ENCODE measurements at places on chromosomes 7 and 10.

DNA sequence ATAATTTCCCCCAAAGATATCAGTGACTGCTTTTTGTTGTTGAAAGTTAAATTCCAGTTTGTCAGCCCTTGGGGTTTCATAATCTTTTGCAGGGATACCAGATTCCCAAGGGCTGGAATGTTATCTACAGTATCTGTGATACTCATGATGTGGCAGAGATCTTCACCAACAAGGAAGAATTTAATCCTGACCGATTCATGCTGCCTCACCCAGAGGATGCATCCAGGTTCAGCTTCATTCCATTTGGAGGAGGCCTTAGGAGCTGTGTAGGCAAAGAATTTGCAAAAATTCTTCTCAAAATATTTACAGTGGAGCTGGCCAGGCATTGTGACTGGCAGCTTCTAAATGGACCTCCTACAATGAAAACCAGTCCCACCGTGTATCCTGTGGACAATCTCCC, 3.2 kb downstream of the CYP26A1 start:
- no peak for DNase-seq

DNA sequence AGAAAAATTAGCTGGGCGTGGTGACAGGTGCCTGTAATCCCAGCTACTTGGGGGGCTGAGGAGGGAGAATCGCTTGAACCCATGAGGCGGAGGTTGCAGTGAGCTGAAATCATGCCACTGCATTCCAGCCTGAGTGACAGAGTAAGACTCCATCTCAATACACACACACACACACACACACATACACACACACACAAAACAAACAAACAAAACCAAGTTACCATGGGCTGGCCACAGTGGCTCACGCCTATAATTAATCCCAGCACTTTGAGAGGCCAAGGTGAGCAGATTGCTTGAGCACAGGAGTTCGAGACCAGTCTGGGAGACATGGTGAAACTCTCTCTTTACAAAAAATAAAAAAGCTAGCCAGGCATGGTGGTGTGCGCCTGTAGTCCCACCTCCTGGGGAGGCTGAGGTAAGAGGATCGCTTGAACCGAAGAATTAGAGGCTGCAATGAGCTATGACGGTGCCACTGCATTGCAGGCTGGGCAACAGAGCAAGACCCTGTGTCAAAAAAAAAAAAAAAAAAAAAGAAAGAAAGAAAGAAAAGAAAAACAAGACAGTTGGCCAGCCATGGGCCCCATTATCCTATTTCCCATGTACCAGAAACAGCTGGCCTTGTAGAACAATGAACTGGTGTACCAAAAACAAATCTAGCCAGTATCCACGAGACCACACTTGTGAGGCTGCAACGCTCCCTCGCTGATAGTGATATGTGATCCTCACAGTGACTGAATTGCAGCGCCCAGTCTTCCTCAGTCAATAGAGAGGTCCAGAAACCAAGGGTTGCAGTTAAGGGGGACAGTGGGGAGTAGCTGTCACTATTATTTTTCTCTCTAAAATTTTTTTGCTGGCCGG, 6.6 kb upstream of the AGFG2 start:
- no peak for DNase-seq

- DNase-seq, result no peak
These were observed 53.9 kb upstream of the CREB5 start for GRCh38 chr7:28358423-28358868.

DNA sequence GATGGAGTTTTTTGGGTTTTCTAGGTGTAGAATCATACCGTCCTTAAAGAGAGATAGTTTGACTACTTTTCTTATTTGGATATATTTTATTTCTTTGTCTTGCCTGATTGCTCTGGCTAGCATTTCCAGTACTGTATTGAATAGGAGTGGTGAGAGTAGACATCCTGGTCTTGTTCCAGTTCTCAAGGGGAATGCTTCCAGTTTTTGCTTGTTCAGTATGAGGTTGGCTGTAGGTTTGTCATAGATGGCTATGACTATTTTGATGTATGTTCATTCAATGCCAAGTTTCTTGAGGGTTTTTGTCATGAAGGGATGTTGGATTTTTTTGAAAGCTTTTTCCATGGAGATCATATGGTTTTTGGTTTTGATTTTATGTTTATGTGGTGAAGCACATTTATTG, 676.9 kb downstream of the SUGCT start:
- no peak for DNase-seq

- DNase-seq, result peak; percentile 25
These were observed 642 bp downstream of the STK32C start for GRCh38 chr10:132306864-132307751.

- DNase-seq, result no peak
These were observed 50.1 kb downstream of the SKIDA1 start for GRCh38 chr10:21475393-21475792.

- DNase-seq, result no peak
These were observed 27.8 kb upstream of the EBLN1 start for GRCh38 chr10:22245567-22245966.

DNA sequence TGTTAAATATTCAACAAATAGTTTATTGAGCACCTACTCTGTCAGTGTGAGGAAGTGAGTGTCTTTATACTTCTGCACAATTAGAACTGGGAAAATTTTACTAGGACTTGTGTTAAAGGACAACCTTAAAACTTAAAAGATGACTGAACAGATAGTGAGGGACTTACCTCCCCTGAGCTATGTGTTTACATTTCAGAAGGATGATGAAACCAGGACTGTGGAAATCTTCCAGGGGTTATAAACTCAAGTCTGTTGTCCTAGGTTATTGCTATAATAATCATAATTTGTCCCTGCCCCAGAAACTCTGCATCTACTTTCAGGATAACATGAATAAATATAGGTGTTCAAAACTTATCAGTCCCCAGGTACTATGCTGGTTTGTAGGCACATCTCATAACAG, 261.0 kb upstream of the MKLN1 start:
- DNase-seq, result no peak

- DNase-seq, result no peak
These were observed 9.7 kb upstream of the GDF10 start for GRCh38 chr10:47290338-47290737.

GRCh38 chr7:105934572-105935185, 28.4 kb upstream of the CDHR3 start:
- peak; percentile 24 for DNase-seq

GRCh38 chr7:149751043-149751775, 22.2 kb downstream of the ZNF467 start:
- no peak for DNase-seq

GRCh38 chr10:34169131-34169530, 646.0 kb downstream of the PARD3 start:
- DNase-seq, result no peak

DNA sequence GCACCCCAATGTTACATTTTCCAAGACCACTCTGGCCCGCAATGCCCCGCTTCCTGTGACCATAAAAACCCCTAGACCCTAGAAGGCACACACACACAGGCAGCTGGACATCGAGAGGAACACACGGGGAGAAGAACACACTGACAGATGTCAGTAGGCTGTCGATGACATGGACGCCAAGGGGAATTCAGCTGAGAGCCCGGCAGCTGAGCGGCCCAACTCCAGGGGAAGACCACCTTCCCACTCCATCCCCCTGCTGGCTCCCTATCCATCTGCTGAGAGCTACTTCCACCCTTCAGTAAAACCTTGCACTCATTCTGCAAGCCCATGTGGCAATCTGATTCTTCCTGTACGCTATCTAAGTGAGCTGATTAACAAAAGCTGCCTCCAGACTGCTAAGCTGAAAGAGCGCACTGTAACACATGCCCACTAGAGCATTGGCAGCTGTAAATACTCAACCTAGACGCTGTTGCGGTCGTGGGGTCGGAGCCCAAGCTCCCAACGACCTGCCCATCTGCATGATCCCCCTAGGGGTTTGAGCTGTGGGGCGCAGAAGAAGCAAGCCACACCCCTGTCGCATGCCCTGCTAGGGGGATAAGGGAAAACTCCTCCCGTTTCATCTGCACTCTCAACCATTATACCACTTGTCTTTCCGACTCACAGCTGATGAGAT, 843.6 kb upstream of the POT1 start:
- no peak for DNase-seq

GRCh38 chr10:90193240-90193985, 492.0 kb downstream of the KIF20B start:
- no peak for DNase-seq

DNA sequence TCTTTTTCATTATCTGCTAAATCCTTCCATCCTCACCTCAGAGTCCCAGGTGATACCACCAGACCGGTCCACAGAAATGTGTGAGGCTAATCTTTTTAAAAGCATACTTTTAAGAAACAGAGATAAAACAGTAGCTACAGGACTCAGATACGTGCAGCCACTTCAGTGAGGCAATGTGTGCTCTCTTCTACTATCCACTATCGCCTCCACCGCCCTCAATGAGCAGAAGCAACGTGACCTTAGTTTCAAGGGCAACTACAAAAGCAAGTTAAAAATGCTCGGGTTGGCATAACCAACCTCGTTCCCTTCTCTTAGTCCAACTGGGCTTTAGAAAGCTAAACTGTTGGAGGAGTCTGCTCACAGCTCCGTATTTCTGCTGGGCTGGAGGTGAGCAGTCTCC, 4.2 kb downstream of the FGFR2 start:
- no peak for DNase-seq

- no peak for DNase-seq
These were observed 12.4 kb downstream of the MTPN start for GRCh38 chr7:135964791-135965190.

DNA sequence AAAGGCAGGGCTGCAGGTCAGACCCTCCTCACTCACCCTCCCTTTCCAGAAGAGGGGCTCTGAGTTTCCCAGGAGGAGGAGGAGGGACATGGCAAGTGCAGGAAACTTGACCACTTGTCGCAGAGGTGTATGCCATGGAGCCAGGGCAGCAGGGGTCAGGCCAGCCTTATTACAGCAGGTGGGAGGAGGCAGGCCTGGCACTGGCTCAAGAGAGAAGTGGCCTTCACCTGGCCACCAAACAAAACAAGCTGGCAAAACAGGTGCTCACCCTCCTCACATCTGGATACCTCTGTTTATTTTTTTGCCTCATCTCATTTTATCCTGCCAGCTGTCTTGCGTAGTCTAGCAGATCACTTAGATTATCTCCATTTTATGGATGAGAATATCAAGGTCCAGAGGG, 12.5 kb downstream of the COL13A1 start:
- DNase-seq, result no peak

DNA sequence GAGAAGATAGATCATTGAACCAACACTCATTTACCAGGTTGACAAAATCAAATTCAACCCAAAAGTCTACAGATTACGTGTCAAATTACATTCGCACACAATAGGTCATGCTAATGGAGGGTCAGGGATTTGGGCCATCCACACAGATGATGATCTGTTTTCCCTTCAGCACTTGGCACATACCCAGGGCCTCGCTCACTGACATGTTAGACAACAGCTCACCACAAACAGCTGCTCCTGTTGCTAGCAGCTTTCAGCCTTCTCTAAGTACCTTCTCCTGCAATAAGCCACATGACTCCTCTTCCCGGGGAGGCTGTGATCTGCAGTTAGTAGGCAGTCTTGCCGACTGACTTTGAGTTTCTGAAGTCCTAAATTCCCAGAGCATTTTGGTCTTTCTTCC, 18.4 kb downstream of the NKX2-3 start:
- DNase-seq, result no peak

DNA sequence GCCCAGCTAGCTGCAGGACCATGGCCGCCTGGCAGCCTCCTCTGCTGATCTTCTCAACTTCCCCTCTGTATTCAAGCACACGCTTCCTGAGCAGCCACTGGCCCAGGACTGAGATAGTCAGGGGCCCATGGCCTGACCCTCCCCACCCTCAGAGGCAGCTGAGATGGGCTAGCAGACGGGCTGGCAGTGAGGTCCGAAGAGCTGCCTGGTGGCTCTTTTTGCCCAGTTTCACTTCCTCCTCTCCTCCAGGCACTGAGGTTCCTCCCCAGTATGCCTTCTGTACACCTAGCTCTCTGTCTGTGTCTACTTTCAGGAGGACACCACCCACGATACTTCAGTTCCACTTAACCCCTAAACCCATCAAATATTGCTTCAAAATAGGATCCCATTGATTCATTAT, 395.6 kb downstream of the TNS3 start:
- no peak for DNase-seq

DNA sequence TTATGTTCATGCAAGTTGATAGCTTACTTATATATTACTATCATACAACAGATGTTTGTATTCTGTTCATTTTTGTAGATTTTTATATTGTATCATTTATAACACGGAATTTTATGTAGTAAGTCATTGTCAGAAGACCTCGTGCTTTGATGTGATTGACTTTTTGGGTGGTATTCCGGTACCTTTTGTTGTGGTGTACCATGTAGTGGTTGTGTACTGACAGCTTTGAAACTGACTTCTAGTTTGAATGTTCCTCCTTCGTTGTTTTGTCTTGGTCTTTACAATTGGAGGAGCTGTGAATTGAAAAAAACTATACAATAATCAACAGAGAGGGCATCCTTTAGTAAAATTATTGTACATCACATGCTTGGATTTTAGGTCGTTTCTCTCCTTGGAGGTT, 61.5 kb downstream of the WAC start:
- no peak for DNase-seq

DNA sequence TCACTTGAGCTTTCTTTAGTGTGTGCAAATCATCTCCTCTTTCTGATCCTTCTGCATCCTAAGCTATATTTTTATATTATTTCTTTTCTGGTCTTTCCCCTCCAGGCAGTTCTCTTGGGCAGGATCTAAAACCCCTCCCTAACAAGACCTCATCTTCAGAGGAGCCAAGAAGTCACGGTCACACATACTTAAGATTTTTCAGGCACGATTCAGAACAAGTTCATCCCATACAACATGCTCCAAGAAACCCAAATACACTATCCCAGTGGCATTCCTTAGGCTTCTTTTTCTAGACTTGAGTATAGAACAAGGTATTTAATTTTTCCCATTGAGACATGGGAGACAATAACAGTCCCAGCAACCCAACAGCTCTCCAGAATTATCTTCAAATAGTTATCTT, 1251.5 kb downstream of the DNAJB9 start:
- DNase-seq, result no peak

GRCh38 chr10:108957681-108958080, 965.6 kb downstream of the XPNPEP1 start:
- DNase-seq, result no peak

GRCh38 chr10:70466951-70467350, 11.6 kb upstream of the PALD1 start:
- no peak for DNase-seq

GRCh38 chr7:43572516-43573049, 10.3 kb upstream of the STK17A start:
- no peak for DNase-seq

DNA sequence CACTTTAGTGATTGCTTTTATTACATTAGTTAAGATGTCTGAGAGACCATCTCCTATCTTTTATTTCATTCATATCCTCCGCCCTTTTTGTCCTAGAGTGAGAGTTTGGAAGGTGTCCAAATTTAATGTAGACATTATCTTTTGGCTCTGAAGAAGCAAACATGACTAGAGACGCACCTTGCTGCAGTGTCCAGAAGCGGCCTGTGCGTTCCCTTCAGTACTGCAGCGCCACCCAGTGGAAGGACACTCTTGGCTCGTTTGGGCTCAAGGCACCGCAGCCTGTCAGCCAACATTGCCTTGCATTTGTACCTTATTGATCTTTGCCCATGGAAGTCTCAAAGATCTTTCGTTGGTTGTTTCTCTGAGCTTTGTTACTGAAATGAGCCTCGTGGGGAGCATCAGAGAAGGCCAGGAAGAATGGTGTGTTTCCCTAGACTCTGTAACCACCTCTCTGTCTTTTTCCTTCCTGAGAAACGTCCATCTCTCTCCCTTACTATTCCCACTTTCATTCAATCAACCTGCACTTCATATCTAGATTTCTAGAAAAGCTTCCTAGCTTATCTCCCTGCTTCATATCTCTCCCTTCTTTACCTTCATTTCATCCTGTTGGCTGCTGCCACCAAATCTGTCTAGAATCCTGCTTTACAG, 10.4 kb upstream of the CLCN1 start:
- peak; percentile 57 for DNase-seq
